CD4-positive, alpha-beta T cell treated with Interleukin-1 beta for 1 hour (primary cell): ENCODE measurements at places on chromosomes 2 and 18.

DNA sequence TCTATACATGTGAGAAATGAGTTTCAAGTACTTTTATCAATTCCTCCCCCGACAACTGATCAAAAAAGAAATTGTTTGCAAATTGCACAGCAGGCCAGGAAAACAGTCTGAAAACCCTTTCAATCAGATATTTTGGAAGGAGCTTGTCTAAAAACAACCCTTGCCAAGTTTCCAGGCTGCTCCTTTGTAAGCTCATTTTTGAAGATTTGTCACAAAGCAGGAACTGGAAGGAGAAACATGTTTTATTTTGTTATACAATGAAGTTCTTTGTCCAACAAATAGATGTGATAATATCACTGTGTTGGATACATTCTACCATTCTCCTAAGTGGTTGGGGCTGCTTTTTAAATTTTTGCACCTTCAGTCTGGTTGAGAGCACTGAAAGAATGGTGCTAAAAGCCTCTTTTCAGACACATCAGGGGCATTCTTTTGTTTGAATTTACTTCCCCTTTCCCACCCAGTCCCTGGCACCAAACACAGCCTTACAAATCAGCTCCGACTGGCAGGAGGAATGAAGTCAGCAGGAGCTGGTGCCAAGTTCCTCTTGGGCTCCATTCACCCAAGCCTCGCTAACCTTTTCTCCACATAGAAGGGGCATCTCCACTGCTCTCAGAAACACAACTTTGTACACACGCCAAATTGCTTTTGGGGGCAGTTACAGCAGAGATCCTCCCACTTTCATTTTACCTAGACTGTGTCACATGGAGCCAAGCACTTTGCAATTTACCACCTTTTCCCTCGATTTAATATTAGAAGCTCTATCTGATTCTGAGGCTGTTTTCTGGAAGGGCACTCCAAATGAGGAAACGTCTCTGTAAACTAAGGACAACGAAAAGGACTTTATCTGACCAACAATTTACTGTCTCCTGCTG is 88.0 kb downstream of the C1D start:
- DNase-seq, result peak; percentile 11

DNA sequence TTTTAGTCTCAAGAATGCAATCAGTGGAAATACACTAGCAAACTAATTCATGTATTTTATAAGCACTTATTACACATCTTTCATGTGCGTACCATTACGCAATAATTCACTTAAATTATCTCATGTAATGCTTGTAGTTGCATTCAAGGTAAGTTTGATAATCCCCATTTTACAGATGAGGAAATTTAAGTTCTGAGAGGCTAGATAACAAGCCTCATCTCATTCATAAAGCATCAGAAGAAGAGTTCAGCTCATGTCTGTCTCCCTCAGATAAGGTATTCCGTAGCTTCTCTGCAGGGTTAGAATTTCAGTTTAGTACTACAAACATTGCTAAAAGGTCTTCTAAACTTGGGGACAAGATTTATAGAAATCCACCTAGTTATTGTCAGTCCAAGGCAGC is 47.8 kb downstream of the HNMT start:
- no peak for DNase-seq

GRCh38 chr2:220646424-220646823 is 925.7 kb downstream of the EPHA4 start:
- no peak for DNase-seq

GRCh38 chr2:83051538-83052170 is 1407.4 kb downstream of the SUCLG1 start:
- no peak for DNase-seq

- DNase-seq, result no peak
Measured at GRCh38 chr2:11467129-11467649, 1.2 kb upstream of the E2F6 start.

- no peak for DNase-seq
Measured at GRCh38 chr2:100197631-100198153, 55.3 kb upstream of the AFF3 start.

- no peak for DNase-seq
Measured at GRCh38 chr18:4751523-4751922, 296.4 kb upstream of the DLGAP1 start.

- no peak for DNase-seq
Measured at GRCh38 chr2:25808006-25808383, 70.3 kb downstream of the ASXL2 start.

GRCh38 chr2:168614172-168615018 is 158.3 kb downstream of the CERS6 start:
- no peak for DNase-seq

DNA sequence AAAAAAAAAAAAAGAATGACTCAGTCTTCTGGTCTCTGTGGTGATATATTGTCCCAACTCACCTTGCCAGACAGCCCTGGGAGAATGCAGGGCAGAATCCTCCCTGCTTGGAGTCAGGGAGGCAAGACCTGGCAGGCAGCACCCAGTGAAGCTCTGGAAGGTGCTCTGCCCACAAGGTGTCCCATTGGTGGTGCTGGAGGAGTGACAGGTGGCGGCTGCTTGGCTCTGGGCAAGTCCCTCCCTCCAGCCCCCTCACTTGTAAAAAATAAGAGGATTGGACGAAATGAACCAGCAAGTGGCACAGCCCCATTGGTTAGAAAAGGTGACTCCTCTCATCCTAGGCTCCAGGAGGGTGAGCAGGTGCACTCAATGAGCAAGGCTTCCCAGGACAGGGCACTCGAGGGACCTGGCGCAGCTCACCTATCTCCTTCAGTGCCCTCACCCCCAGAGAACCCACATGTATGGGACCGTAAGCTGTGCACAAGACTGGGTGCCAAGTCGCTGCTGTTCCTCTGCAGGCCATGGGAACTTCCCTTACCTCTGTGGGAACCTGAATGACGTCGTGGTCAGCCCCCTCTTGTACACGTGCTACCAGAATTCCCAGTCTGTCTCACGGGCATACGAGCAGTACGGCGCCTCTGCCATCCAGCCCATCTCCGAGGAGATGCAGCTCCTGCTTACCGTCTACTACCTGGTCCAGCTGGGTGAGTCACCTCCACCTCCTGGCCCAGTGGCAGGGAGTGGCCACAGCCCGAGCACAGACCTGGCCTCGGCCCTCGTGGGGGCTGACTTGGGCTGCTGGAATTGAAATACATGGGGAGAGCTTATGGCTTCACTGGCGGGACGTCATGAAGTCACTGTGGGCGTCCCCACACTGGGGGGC is 54.6 kb downstream of the GREB1 start:
- no peak for DNase-seq

DNA sequence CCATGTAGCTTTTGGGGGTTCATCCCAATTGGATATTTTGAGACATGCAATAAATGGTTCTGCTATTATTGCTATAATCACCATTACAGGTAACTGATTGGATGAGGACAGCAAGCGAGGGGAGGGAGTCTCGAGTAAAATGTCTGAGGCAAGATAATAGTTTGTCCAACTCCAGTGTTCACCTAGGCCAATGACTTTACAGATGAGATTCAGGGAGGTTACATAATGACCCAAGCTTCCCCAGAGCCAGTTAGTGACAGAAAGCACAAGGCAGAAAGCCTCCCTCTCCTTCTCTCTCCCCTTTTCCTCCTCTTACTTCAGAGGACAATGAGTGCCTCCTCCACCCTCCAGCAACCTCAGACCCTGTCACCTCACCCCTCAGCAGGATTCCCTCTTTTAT is 98.4 kb upstream of the GLS start:
- no peak for DNase-seq

GRCh38 chr2:143586119-143586518 is 456.9 kb downstream of the ARHGAP15 start:
- no peak for DNase-seq

- no peak for DNase-seq
Measured at GRCh38 chr2:225556461-225556860, 157.0 kb downstream of the NYAP2 start.

- DNase-seq, result no peak
Measured at GRCh38 chr2:152089238-152089637, 9.6 kb downstream of the CACNB4 start.

GRCh38 chr2:21317131-21317530 is 193.4 kb downstream of the TDRD15 start:
- peak; percentile 15 for DNase-seq

DNA sequence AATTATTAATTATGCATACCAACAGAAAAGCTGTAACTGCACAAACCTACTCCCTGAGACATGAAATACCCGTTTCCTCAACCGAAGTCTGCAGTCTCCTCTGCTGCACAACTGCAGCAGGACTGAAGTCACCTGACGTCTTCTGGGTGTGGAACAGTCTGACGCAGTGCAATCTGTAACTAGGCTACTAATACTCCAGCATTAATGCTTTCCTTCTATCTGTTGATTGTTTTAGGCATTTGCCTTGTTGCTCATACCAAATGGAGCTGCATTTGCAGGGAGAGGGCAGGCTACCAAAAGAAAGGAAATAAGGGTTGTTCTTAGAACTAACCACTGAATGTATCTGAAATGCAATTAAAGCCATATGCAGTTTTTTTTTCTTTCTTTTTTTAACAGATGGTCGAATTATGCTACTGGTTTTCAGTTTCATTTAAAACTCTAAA is 40.1 kb downstream of the RTN4 start:
- peak; percentile 65 for DNase-seq

DNA sequence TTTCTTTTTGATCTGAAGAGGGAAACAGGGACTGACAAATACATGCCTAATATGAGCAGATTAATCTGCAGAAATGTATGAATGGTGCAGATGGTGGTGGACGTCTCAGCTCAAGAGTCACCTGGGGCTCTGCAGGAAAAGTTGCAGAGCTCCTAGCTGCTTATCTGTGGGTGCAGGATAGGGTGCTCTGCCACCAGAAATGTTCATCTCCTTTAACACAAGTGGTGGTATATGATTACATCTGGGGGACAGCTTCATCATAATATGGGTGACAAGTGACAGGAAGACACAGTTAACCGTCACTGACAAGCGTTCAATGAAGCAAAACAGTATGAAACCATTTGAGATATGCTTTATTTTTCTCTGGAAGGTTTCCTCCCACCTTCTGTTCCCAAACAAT is 121.2 kb upstream of the LINC00305 start:
- DNase-seq, result no peak
